ENCODE measurements at places on chromosomes 2 and 18.

GRCh38 chr2:150700666-150701580, 213.5 kb upstream of the RND3 start:
- DNase-seq: no peak

GRCh38 chr2:114935031-114935430, 492.6 kb downstream of the DPP10 start:
- no peak for DNase-seq

DNA sequence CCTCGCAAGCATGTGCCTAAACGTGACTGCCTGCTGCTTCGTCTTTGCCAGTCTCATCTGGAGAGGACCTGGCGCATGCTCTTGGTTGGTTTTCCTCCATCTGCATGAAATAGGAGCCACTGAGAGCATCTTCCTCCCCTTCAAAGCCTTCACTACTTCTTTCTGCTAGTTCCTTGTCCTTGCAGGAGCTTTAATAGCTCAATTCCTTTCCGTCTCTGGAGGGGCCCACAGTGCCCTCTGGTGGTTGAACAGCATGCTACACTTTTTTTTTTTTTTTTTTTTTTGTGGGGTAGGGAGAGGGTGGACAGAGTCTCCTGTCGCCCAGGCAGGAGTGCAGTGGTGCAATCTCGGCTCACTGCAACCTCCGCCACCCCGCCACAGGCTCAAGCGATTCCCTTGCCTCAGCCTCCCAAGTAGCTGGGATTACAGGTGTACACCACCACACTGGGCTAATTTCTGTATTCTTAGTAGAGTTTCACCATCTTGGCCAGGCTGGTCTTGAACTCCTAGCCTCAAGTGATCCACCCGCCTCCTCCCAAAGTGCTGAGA, 59.6 kb downstream of the SP110 start:
- peak; percentile 39 for DNase-seq

DNA sequence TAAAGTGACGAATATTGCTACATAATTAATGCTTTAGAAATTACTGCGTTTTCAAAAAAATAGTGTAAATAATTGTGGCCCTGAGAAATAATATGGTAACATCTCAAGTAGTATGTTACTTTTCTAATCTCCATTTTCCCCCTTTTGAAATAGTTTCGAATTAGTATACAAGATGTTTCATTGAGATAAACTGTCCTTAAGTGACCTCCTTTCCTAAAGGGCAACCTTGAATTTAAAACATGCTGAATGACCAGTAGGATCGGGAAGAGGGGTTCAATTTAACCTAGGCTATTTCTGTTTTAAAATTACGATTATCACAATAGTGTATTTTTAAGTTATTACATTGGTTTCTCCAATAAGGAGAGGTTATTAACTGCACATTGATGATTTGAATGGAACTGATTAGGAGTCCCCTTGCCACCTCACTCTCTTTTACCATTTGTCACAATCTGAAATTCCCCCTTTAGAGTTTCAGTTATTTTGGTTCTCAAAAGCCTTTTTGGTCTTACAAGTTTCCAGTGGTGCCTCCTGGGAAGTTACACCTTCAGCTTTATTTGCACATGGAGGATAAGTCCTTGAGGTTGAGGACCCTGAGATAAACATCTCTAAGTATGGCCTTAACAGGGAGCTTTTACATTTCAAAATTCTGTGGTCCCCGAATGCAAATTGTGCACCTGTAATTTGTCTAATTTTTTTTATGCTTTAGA, 2.3 kb downstream of the ACTR3 start:
- DNase-seq: no peak

- DNase-seq: no peak
These were observed 6.9 kb downstream of the AMER3 start for GRCh38 chr2:130762031-130762909.

DNA sequence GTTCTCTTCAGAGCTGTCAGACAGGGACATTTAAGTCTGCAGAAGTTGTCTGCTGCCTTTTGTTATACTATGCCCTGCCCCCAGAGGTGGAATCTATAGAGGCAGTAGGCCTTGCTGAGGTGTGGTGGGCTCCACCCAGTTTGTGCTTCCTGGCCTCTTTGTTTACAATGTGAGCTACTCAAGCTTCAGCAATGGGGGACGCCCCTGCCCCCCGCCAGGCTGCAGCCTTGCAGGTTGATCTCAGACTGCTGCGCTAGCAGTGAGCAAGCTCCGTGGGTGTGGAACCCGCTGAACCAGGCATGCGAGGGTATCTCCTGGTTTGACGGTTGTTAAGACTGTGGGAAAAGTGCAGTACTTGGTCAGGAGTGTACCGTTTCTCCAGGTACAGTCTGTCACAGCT, 24.0 kb upstream of the PAIP2B start:
- no peak for DNase-seq

- no peak for DNase-seq
These were observed 20.4 kb upstream of the TDRD15 start for GRCh38 chr2:21103274-21103891.

- no peak for DNase-seq
These were observed 122.7 kb upstream of the RIOK3 start for GRCh38 chr18:23330423-23330822.

GRCh38 chr18:49400398-49401072, 59.9 kb downstream of the DYM start:
- DNase-seq: no peak

DNA sequence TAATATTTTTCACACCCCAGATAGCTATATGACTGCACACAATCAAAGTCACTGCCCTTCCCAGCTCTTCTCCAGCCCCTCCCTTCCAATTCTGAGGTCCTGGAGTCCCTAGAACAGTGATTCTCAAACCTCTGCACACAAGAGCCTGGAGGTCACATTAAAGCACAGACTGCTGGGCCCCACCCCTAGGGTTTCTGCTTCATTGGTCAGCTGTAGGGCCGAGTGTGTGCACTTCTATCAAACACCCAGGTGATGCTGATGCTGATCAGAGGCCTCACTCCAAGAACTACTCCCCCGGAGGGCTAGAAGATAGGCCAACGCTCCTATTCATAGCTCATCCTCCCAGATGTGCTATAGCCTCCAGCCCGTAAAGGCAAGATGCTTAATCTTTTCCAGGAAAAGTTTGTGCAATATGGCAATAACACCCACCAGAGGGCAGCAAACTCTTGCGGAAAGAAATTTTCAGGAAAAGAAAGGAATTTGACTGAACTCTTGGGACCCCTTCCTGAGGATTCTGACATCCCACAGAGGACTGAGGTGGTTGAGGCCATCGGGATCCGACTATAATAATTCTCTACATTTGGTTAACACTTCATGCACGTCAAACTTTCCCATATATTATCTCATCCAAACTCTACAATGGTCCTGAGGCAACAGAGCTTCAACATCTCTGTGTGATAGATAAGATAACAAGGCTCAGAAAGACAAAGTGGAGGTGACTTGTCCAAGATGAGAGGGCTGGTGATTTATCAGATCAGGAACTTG, 194.2 kb upstream of the PKDCC start:
- DNase-seq: peak; percentile 66

DNA sequence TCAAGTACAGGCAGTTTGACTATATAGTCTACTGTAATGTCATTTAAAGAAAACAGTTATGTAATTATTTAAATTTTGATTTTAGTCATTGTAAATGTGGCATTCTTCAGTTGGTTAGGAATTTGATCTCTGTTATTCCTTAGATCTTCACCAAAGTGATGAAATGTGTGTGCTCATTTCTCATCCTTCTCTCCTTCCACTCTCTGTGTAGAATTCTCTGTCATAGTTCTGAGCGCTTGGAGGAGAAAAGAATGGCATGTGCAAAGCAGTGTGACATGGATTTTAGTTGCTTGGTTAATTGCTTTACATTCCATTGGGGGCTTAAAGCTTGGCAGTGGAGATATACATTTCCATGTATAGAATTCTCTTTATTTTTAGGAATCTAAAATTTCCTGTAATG, 14.8 kb downstream of the PIK3C3 start:
- DNase-seq: peak; percentile 62

DNA sequence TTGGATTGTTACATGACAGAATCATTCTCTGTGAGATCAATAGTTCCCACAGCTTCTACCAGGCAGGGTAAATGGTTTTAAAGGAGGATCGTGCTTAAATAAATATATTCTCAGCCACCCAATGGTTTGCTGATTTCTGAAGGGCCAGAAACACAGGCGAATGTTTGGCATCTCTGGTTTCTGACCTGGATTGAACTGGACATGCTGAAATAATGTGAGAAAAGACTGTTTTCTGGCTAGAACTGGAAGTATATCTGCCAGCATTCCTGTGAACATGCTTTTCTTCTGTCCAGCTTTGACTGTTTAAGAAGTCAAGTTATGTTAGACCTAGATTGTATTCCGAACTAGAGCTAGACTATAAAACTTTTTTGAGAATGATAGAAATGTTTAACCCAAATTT, 77.1 kb upstream of the COL3A1 start:
- peak; percentile 38 for DNase-seq

DNA sequence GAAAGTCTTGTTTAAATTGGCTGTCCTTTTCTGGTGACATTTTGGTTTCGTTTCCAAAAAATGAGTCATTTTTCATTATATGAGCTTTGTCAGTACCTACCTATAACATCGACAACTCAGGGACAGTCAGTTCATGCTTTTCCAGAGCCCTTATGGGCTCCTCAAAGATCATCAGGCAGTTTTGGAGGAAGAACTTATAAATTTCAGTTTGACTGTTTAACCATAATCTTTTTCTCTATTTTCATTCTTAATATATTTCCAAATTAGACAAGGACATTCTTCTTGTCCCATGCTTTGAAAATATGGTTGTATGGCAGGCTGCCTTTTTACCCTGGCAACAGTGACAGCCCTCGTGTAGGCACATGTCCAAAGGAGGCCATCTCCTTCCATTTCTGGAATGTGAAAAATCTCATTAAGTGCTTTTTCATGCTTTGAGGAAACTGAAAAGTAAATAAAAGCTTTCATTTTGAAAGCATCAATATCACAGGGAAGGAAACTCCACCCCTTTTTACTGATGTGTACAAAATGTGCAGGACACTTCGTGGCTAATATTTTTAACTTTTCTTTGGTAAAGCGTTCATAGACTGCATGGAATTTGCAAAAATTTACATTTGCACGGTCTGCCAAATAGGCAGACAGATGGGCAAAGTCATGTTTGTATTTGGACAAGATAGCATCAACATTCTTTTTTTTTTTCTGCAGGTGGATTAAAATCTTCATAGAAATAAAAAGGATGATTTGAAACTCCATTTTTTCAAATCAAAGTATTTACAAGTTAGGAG, 7.2 kb upstream of the PROC start:
- peak; percentile 85 for DNase-seq

GRCh38 chr2:230473378-230473777, 57.4 kb downstream of the SP100 start:
- DNase-seq: no peak

DNA sequence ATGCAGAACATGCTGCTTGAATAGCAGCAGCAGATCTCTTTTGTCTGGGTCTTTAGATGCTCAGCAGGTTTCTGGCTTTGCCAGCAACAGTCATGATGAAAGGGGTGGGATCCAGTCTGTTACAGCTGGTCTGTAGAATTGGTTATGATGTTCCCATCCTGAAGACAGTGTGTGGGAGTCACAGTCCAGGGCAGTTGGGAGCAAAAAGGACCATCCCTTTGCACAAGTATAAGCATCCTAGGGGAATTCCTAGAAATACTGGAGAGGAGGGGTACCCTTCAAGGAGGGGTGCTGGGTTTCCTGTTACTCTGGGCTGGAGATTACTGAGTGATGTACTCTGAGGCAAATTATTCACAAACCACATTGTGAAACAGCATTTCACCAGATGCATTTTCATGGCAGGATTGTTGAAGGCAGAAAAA, 119.9 kb upstream of the RND3 start:
- no peak for DNase-seq

- DNase-seq: no peak
These were observed 83.0 kb downstream of the RTN4 start for GRCh38 chr2:54967269-54967668.

DNA sequence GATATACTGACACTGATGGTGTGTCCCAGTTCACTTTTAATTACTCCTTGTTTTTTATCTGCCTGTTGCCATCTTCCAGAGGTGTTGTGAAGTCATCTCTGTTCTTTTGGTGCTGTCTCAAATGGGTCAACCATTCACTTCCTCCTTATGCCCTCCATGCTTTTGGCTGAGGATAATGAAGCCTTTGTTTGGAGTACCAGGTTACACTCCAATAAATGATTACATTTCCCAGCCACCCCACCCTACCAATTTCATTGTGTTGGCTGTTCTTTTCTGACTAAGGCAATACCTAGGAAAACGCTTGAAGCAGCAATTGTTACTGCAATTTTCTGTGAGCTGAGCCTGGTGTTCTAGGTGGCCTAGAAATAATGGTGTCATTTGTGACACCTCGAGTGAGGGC, 29.8 kb upstream of the ACTG2 start:
- DNase-seq: no peak

DNA sequence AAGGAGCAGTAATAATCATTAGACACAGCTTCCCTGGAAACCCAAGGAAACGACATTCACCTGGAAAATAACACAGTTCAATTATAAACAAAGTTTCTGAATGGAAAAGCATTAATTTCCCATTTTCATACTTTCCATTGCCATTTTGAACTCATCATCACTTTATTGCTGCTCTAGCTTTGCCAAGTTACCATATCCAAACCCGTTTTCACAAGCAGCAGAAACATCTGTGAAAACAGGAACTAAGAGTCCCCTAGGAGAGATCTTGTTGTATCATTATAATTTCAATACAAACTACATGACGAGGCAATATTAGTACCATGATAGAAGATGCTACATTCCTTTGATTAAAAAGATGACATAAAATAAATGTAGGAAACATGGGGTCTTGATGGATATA, 597.0 kb upstream of the NRXN1 start:
- DNase-seq: no peak

GRCh38 chr2:134041877-134042276, 212.0 kb upstream of the MGAT5 start:
- DNase-seq: no peak

GRCh38 chr2:28750316-28751251, 1.0 kb upstream of the PPP1CB start:
- peak; percentile 24 for DNase-seq

DNA sequence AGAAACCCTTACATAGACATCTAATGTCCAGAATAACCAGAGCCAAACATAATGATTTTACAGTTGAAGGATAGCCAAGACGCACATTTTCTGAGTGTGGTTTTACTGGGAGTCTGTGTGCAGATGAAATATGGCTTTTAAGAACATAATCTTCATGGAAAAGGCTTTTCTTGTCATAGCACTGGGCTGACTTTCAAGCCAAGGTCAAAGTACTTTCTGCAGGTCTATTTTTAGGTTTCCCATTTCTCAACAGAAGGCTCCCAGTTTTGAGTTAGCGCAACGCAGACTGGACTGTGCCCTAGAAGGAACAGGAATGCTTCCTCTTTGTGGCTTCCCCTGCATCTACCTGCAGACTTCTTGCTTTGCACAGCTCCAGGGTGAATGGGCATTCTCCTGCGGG, 92.3 kb upstream of the UPP2 start:
- DNase-seq: peak; percentile 10
